ENCODE measurements at places on chromosomes 2 and 18.

DNA sequence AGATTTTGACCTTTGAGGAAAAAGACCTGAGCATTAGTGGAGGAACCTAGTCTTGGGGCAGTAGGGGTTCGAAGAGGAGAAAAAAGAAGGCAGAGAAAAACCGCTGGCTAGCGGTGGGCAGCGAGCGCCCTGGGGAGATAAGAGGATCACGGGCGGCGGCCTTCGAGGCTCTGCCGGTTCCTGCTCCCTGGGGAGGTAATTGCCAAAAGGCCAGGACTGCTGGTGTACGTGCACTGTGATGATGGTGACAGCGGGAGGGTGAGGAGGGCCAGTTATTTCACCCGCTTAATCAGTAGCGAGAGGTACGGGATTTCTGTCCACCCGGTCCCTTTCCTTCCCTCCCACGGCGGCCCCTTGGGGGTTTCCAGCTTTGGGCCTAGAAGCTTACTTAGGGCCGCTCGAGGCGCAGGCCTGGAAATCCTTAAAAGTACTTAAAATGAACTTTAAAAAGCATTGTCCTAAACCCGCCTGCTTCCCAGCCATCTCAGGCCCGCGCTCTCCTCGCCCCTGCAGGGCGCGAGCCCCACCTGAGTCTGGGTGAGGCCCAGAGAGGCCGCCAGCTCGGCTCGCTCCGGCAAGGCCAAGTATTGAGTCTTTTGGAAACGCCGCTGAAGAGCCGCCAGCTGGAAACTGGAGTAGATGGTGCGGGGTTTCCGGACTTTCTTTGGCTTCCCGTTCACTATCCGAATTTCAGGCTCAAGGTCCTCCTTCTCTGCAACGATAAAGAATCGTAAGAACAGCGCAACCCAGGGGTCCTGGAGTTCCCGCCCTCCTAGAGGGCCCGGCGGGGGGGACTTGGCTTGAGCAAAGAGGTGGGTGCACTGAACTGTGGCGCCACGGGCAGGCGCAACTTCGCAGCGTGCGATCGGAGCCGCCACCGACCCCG lies 1.5 kb downstream of the DLX2 start:
- no peak for DNase-seq

- DNase-seq: no peak
Observed at GRCh38 chr2:56291711-56292110, 107.9 kb downstream of the CCDC85A start.

GRCh38 chr18:1668279-1668678 lies 763.6 kb downstream of the ADCYAP1 start:
- no peak for DNase-seq

DNA sequence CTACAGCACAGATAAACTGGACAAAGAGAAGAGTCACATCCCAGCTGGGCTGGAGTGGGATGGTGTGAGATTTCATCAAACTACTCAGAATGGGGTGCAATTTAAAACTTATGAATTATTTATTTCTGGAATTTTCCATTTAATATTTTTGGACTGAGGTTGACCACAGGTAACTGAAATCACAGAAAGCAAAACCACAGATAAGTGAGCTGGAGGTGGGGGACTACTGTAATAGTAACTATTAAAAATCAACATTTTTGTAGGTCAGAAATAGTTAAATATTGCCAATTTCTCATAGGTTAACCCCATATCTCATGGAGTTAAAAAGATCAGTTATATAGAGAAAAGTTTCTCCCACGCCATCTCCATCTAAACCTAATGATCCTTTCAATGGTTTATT lies 88.1 kb downstream of the SPOPL start:
- DNase-seq: no peak

GRCh38 chr2:202624133-202624532 lies 10.6 kb upstream of the FAM117B start:
- no peak for DNase-seq

DNA sequence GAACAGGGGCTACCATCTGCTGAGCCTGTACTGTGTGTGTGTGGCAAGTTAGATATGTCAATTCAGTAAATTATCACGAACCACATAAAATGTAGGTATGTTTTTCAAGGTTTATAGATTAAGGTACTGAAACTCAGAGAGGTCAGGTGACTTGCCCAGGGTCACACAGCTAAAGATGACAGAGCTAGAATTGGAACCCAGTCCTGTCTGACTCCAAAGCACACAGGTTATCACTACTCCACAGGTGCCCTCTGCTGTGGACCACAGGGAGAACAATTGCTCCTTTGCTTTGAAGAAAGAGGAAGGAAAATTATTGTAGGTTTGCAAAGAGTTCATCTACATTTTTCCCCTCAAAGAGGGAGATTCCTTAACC lies 229.7 kb upstream of the AGAP1 start:
- DNase-seq: no peak

- DNase-seq: no peak
Observed at GRCh38 chr2:43383533-43383932, 157.1 kb upstream of the ZFP36L2 start.

GRCh38 chr2:172921532-172922236 lies 154.0 kb upstream of the MAP3K20 start:
- DNase-seq: no peak

DNA sequence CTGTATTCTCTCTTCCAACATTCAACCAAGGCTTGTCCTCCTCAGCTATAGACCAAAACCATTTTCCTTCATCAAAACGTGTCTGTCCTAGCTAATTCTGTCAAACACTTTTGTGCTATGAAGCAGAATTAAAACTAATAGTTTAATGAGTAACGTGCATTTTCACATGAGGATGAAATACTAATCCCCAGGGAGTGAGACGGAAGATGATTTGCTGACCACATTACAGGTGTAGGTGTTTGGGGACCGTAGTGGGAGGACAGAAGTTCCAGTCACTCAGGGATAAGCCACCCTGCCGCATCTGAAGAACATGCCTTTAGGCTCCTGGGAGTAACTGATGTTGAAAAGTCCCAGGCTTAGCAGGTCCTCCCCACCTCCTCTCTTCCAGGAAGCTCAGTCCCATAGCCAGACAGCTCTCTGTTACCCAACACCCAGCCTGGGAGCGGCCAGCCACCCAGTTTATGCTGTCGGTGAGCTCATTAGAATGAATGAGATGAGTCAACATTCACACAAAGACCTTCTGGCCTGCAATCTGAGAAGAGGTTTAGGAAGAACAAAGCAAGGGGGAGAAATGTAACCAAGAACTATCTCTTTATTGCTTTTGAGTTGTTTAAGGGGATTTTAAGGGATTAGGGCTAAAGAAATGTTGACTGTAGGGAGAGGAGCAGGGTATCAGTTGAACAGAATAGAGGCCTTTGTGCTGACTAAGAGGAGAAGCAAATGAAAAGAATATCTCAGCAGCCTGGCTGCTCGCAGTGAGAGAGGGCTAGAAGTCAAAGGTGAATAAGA lies 122.5 kb downstream of the FOXI3 start:
- no peak for DNase-seq

DNA sequence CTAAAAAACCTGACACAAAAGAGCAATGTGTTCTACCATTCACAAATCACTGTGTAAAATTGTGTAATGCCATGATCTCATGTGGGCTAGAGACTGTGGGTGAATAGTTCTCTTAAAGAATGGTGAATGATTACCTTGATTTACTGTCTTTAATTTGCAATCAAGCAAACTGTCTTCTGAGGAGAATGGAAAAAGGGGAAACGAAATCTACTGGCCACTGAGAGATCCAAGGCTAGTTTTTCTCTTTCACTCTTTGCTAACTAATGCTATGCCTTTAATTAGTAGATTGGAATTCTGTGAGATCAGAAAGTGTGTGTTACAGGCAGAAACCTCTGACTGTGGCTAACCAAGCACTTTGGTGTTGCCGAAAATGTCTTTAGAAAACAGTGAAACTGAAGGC lies 422.7 kb downstream of the TGIF1 start:
- DNase-seq: no peak

DNA sequence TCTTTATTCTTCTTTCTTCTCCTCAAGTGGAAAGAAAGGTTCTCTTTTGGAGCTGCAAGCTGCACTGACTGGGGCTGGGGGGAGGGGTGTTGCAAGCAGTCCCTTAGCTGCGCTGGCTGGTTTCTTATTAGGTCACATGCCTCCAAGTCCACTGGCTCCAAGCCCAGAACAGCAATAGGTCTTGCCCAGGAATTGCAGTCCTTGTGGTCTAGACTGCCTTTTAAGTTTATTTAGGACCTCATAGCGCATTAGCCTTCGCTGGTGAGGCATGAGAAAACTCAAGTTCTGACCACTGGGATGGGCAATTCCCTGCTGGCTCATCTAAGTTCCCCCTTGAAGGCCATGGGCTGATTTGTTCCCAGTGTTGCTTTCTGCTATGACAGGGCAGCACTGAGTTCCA lies 138.6 kb upstream of the SCN7A start:
- peak; percentile 99 for DNase-seq

DNA sequence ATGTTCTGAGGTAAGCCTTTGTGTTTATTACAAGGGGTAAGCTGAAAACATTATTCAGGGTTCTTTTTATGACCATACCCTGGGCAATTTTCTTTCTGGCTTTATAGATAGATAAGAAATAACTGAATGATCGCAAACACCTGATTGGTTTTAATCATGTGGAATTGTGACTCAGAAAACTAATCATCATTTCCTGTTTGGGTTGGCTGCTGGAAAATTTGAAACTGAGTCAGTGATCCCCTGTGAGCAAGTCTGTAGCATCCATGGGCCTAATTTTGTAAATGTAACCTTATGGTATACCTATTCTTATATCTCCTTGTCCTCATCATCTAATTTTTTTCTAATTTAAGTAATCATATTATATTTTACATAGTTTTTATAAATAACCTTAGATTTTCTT lies 34.3 kb downstream of the CCDC68 start:
- DNase-seq: no peak

GRCh38 chr18:9113468-9114149 lies 11.1 kb downstream of the NDUFV2 start:
- DNase-seq: no peak

DNA sequence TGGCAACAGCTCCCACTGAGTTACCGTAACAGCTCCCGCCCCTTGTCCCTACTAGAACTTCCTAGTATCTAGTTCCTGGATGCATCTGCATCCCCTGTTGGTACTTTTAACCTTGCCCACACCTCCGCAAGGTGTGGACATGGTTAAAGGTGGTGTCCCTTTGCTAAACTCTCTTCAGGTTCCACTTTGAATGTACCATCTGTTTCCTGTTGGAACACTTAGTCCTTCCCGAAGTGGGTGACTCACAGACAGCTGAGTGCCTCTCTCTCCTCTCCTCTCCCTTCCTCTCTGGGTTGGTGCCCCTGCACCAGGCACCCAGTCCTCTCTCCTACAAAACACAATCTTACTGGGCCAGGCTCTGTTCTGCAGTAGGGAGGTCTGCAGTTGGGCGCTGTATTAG lies 19.6 kb upstream of the REL start:
- no peak for DNase-seq

DNA sequence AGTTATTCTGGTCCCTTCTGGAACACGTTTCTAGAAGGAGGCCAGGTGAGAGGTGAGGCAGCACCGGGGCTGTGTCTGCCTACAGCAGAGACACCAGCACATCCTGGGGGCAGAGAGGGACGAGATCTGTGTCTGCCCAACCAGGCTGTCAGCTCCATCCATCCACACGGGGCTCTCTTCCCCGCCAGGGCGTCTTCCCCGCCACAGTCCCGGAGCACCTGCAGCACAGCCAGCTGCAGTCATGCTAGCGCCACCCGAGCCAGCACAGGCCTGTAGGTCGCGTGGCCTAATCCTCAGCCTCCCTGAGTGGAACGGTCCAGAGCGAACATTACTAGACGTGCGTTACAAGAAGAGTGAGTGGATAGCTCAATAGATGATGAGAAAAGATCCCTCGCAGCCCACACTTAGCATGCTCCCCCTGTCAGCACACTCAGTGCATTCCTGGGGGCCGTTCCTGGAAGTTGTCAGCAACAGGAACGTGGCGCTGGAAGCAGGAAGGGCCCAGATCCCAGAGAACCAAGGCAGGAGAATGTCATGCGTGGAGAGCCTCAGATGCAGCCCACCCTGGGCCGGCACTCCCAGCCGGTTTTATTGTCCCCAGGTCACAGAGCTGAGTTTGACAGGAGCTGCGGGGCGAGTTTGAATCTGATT lies 179.0 kb downstream of the TWIST2 start:
- no peak for DNase-seq

DNA sequence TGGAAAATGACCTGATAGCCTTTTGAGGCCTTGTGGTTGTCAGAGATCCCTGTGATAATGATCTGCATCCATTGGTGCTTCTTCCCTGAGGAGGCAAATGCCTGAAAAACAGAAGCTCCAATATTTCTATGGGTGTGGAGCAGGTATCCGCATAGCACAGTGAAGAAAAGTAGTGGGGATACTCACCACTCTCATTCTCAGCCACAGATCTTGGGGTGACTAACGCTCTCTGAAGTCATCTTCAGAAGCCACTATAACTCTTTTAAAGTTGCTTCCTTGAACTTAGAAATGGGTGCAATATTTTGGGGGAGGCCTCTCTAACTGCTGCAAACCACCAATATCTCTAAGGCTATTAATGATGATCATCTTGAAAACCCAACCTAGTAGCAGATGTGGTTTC lies 46.2 kb downstream of the ARHGAP15 start:
- no peak for DNase-seq

GRCh38 chr2:158013891-158014290 lies 87.8 kb upstream of the UPP2 start:
- no peak for DNase-seq

- no peak for DNase-seq
Observed at GRCh38 chr2:155651851-155652250, 680.7 kb downstream of the NR4A2 start.

DNA sequence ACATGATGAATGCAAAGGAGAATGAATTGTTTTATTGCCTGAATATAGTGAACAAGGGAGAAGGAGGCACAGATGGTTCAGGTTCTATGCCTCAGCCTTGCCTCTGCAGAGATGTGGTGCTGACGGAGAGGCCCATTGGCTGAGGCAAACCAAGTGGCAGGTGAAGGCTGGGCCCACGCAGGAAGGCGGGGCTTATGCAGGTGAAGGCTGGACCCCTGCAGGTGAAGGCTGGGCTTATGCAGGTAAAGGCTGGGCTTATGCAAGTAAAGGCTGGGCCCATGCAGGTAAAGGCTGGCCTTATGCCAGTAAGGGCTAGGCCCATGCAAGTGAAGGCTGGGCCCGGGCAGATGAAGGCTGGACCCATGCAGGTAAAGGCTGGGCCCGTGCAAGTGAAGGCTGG lies 414.7 kb downstream of the LRATD1 start:
- no peak for DNase-seq

- DNase-seq: no peak
Observed at GRCh38 chr2:68404164-68404563, 39.1 kb downstream of the PLEK start.

DNA sequence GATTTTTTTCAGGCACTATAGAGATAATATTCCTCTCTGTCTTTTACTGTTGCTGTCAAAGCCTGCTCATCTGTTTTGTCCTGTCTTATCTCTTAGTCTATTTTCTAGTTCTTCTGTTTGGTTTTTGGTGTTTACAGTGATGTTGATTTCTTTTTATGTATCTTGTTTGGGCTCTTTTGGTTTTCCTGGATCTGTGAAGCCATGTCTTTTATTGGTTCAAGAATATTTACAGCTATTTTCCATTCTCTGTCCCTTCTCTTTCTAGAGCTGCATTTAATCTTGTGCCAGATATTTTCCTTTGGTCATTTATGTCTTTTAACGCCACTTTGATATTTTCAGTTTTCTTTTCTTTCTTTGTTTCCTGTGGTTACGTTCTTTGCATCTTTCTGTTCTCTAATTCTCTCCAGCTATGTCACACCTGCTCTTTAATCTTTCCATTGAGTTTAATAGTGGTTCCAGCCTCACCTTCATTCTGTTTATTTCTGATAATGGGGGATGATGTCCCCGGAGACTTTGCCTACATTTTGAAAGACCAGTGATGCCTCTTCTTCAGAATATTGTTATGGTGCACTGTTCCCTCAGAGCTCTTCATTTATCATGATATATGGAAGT lies 32.0 kb downstream of the SMCHD1 start:
- DNase-seq: no peak

GRCh38 chr2:120313695-120314615 lies 32.0 kb upstream of the INHBB start:
- no peak for DNase-seq

Measured in astrocyte of the cerebellum (primary cell).